ENCODE measurements at places on chromosomes 6 and 20.

DNA sequence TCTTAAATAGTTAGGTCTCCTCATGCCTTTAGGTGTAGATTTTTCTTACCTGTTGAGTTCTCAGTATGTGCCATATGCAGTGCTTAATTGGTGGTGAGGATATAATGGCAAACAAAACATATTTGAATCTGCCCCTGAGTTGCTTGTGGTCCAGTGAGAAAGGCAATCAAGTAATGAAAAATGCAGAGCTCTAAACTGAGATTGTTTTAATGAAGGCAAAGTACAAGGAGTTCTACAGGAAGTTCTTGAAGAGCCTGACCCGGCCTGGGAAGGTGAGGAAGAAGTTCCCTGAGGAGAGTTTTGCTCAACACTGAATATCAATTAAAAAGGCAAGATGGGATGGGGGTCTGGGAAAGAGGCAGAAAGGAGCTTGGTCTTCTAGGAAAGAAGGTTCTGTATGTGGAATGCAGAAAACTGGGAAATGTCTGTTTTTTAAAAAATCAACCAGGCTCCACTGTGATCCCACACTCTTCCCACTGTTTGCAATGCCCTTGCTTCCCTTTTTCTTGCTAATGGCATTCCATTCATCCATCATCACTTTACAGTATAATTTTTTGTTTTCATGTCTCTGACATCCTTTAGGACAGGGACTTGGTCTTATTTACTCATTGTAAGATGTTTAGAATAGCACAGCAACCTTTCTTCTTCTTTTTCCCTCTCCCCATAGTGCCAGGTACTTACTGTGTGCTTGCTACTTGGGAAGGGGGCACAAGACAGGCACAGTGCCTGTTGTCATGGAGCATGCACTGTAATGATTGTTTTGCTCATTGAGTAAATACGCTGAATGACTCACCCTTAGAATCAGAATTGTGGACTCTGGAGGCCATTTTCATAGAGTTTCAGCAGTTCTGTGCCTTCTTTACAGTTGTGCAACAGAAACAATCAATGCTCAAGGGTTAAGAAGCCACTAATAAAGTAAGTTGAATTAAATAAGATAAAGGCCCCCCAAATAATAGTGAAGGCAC is 64.3 kb downstream of the ANKS1A start:
- no peaks in the 10 kb centered on the region for H3K27me3 ChIP-seq
- no peak overlapping the region for H3K4me3 ChIP-seq
- H3K4me1 ChIP-seq = peaks cover 11% of the 10 kb centered on the region
- H3K27ac ChIP-seq = no peak overlapping the region
- peaks cover 1% of the 10 kb centered on the region for H3K36me3 ChIP-seq

DNA sequence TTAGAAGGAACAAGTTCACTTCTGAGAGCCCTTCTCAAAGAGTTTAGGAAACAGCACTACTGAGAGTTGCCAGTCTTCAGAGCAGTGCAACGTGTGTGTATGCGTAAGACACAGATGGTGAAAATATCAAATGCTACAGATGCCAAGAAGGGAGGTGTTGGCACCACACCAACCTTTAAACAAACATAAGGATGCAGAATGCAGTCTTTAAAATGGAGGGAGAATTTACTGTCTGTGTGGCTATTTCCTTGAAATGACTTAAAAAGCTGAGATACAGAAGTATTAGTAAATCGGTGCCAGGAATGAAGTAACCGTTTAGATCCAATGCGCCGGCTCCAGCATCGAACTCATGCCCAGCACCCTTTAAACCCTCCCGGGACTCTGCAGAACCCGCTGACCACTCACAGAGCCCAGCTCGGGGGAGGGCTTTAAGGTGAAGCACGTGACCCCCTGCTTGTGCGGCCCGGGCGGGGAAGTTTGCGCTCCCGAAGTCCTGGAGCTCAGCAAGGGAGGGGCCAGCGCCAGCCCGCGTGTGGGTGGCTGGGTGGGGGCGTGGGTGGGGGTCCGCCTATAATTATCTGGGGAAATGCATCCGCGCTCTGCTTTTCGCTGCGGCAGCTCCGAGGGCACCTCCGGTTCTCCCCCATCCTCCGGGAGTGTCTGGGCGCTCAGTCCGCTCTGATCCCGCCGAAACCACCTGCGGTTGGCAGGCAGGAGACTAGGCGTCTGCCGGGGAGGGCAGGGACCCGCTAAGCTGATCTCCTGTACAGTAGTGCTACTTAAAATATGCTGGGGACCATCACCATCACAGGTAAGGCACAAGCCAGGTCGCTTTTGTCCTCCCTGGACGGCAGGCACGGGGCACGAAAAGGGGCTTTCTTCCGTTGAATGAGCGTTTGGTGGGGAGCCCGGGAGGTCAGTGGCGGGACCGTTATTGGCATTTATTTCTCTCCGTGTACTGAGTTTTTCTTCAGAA is 66.0 kb downstream of the ZBTB2 start:
- no peaks in the 10 kb centered on the region for H3K36me3 ChIP-seq
- peak overlapping the region; percentile 63 for H3K4me3 ChIP-seq
- no peak overlapping the region for H3K27ac ChIP-seq

DNA sequence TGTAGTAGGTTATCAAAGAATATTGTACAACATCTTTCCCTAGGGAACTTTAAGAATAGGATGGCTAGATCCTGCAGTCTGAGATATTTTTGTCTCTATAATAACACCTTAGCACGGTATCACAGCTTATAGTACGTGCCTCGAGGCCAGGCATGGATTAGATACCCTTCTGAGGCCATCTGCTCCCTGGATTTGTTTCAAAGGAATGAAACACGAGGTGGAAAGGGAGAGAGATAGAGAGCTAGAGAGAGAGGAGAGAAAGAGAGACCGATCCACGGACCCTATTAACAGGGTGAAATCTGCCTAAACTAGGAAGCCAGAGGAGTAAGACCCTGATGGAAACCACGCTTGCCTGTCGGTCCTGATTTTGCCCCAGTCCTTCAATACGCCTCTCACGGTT is 92.5 kb downstream of the CD83 start:
- DNase-seq = no peak
- H3K36me3 ChIP-seq = no peaks in the 10 kb centered on the region
- H3K27me3 ChIP-seq = no peaks in the 10 kb centered on the region
- H3K4me1 ChIP-seq = peaks cover 35% of the 10 kb centered on the region

GRCh38 chr6:52221302-52221701 is 23.0 kb downstream of the IL17F start:
- H3K36me3 ChIP-seq = no peaks in the 10 kb centered on the region
- peak; percentile 66 for DNase-seq
- H3K4me1 ChIP-seq = peaks cover 12% of the 10 kb centered on the region
- no peak overlapping the region for H3K27ac ChIP-seq
- peaks cover 29% of the 10 kb centered on the region for H3K27me3 ChIP-seq

DNA sequence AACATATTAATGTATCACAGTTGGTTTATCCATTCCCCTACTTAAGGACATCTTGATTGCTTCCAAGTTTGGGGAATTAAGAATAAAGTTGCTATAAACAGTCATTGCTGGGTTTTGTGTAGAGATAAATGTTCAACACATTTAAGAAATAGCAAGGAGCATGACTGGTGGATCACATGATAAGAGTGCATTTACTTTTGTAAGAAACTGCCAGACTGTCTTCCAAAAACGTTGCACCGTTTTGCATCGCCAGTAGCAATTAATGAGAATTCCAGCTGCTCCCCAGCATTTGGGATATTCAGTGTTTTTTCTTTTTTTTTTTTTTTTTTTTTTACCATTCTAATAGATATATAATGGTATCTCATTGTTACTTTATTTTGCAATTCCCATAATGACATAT is 695.7 kb upstream of the GJE1 start:
- no peak for DNase-seq
- no peaks in the 10 kb centered on the region for H3K36me3 ChIP-seq
- no peaks in the 10 kb centered on the region for H3K27me3 ChIP-seq
- H3K4me1 ChIP-seq = no peaks in the 10 kb centered on the region
- H3K27ac ChIP-seq = no peak overlapping the region

GRCh38 chr6:107600936-107601335 is 111.0 kb downstream of the SOBP start:
- no peaks in the 10 kb centered on the region for H3K4me1 ChIP-seq
- H3K27me3 ChIP-seq = peaks cover 10% of the 10 kb centered on the region
- no peaks in the 10 kb centered on the region for H3K36me3 ChIP-seq
- no peak overlapping the region for H3K27ac ChIP-seq
- no peak overlapping the region for H3K4me3 ChIP-seq

DNA sequence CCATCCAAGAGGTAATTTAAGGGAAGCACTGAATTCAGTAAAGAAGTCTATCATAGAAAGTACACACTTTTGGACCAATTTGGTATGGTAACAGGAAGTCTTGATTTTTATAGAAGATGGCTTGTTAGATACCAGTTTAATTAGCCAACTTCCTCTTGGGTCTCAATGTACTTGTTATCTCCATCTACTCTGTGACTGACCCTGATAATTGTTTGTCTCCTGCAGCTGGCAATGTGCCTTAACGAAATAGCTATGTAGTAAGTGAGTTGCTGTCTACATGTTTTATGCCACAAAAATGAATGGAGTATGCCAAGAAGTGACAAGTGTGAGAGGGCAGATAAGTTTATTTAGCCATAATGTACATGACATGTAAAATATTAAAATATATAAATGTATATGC is 410.5 kb upstream of the MAN1A1 start:
- no peak overlapping the region for H3K27ac ChIP-seq
- no peak overlapping the region for H3K4me3 ChIP-seq
- DNase-seq = no peak
- H3K27me3 ChIP-seq = peaks cover 3% of the 10 kb centered on the region
- H3K4me1 ChIP-seq = no peaks in the 10 kb centered on the region

GRCh38 chr6:129700666-129701065 is 9.3 kb downstream of the ARHGAP18 start:
- no peak for DNase-seq
- H3K27ac ChIP-seq = no peak overlapping the region
- H3K27me3 ChIP-seq = no peaks in the 10 kb centered on the region
- H3K4me3 ChIP-seq = no peak overlapping the region

- H3K27me3 ChIP-seq = no peaks in the 10 kb centered on the region
- no peaks in the 10 kb centered on the region for H3K36me3 ChIP-seq
- H3K4me1 ChIP-seq = no peaks in the 10 kb centered on the region
- H3K27ac ChIP-seq = no peak overlapping the region
- DNase-seq = no peak
- no peak overlapping the region for H3K4me3 ChIP-seq
Measured at GRCh38 chr6:26258212-26258977, 106.6 kb upstream of the BTN3A2 start.

DNA sequence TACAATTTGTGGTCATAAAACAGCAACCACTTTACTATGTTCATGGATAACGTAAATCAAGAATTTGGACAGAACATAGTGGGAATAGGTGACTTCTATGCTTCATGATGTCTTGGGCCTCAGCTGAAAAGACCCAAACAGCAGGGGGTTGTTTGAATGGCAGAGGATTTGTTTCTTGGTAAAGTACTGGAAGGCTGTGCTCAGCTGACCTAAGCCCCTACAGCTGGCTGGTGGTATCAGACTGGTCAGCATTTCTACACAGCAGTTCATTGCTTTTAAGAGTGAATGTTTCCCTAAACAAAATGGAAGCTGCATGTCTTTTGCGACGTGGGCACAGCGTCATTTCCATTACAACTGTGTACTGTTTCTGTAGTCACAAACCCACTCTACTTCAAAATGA is 148.5 kb upstream of the DEFB112 start:
- no peak overlapping the region for H3K27ac ChIP-seq
- H3K36me3 ChIP-seq = no peaks in the 10 kb centered on the region
- no peak overlapping the region for H3K4me3 ChIP-seq

GRCh38 chr20:20609522-20609921 is 102.9 kb downstream of the RALGAPA2 start:
- H3K27ac ChIP-seq = no peak overlapping the region
- DNase-seq = no peak
- no peaks in the 10 kb centered on the region for H3K4me1 ChIP-seq
- H3K4me3 ChIP-seq = no peak overlapping the region
- H3K36me3 ChIP-seq = peaks cover 18% of the 10 kb centered on the region
- H3K27me3 ChIP-seq = no peaks in the 10 kb centered on the region

DNA sequence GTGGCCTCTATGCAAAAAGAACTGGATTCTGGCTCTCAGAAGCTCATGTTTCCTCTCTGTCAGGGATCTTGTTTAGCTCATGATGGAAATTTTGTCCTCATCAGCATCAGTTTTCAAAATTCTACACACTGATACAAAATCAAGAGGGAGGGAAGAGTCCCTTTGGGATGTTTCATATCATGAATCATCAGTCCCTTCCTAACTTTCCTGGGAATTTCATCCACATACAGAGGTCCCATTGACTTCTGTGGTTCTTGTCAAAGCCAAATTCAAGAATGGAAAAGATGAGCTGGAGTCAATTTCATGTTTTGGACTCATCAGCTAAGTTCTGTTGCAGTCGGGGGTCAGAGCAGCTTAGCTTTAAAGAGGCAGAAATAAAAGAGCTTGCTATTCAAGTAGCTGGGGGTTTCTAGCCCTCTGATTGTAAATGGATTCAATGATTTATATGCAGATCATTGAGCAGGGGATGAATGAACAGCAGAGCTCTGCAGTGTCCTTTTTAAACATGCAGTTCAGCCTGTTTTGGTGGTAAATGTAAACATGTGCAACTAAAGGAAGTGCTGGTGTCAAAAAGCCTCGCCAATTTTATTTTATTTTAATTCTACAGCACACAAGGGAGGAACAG is 21.3 kb upstream of the TMEM14A start:
- H3K27me3 ChIP-seq = peaks cover 6% of the 10 kb centered on the region
- no peak overlapping the region for H3K4me3 ChIP-seq
- no peak for DNase-seq
- H3K27ac ChIP-seq = no peak overlapping the region
- H3K36me3 ChIP-seq = no peaks in the 10 kb centered on the region

- H3K4me1 ChIP-seq = no peaks in the 10 kb centered on the region
- no peak for DNase-seq
- H3K36me3 ChIP-seq = no peaks in the 10 kb centered on the region
- peaks cover 12% of the 10 kb centered on the region for H3K27me3 ChIP-seq
- no peak overlapping the region for H3K4me3 ChIP-seq
Measured at GRCh38 chr6:114080891-114081510, 110.1 kb upstream of the HDAC2 start.

DNA sequence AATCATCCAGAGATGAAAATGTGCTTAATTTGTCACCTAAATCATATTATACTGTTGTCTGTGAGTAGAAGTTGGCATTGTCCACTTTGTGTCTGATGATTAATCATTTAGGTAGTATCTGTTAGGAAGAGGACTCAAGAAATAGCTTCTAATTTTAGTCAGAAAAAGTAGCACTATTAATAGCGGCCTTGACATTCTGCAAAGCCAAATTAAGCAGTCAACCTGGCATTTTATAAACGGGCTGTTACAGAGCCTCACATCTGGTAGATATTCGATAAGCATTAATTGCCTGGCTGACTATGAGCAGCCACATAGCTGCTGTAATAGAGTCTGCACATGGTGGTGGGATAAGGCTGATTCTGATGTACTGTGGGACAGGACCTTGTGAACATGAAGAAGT is 99.5 kb downstream of the KLHL32 start:
- H3K4me1 ChIP-seq = no peaks in the 10 kb centered on the region
- no peak overlapping the region for H3K4me3 ChIP-seq
- DNase-seq = no peak
- H3K27me3 ChIP-seq = no peaks in the 10 kb centered on the region
- no peak overlapping the region for H3K27ac ChIP-seq
- H3K36me3 ChIP-seq = no peaks in the 10 kb centered on the region

DNA sequence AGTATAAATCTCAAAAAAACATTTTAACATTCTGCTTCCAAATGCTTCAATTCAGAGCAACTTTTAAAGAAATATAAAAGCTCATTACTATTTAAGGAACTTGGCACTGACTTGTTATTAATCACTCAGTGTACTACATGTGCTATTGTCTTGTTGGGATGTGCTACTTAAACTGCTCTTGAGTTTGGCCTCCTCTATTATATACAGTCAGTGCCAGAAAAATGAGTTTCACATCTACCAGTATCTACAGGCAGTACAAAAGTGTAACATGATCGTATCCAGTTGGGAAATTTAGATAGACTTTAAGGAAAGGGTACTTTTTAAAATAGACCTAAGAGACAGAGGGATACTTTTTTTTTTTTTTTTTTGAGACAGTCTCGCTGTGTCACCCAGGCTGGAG is 627.3 kb upstream of the SLC35B3 start:
- H3K36me3 ChIP-seq = no peaks in the 10 kb centered on the region
- no peaks in the 10 kb centered on the region for H3K4me1 ChIP-seq
- H3K4me3 ChIP-seq = no peak overlapping the region
- no peak for DNase-seq

All from activated CD4-positive, alpha-beta T cell treated with anti-CD3 and anti-CD28 coated beads for 36 hours (primary cell).